ENCODE measurements at places on chromosomes 6 and 20. TPM values are rescaled to one million over a fixed set of nuclear protein-coding genes. Genes with fewer than 3 reads are reported as not detected.

Gene DHX16
- total RNA-seq = 31.4 TPM

Gene GPR31
- not detected for total RNA-seq

Gene PBOV1
- not detected for total RNA-seq

Gene SCAND1
- total RNA-seq = 204 TPM

Gene C6orf15
- not detected for total RNA-seq

Gene TMEM217
- total RNA-seq = 0.74 TPM

Gene FKBP1A
- 219 TPM for total RNA-seq

Gene ORC3
- total RNA-seq = 19.1 TPM

Gene TAGAP
- total RNA-seq = not detected

Gene CYP24A1
- 154 TPM for total RNA-seq

Gene WFDC5
- total RNA-seq = not detected

Gene ELOVL5
- total RNA-seq = 13.0 TPM

Gene CBLN4
- not detected for total RNA-seq

Gene ID1
- total RNA-seq = 1,473 TPM

Gene HSPA1L
- 2.0 TPM for total RNA-seq

Gene TCP11
- 2.0 TPM for total RNA-seq

DNA sequence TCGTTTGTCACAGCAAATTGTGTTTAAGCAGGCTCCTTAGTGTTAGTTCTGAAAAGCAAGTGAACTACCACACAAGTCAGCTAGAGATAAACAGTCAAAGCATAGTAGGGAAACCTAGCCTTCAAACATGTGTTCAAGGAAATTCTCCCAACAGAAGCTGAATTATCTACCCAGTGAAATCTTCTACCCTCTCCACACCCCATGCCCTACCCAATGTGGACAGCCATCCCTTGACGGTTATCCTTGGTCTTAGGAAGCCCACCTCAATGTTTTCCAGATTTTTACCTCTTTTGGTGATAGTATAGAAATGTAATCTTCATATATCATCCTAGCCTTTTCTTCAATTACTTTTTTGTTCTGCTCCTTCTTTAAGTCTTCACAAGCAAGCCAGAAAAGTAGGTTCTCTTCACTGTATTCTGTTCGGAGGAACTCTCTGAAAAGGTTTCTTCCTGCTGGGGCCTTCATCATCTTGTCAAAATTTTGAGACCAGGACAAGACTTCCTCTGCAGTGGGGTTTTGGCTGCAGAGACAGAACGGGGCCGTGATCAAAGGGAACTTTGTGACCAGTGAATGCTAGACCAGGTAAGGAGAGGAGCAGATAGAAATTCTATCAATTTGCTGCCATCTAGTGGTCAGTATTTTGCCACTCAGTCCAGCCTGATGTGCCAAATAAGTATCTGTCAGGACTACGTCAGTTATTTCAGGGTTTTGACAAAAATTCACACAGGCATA lies 21.6 kb upstream of the MTRF1L start:
- peak; percentile 27 for DNase-seq

GRCh38 chr6:157877573-157878438 lies 54.8 kb downstream of the SNX9 start:
- no peak for DNase-seq

DNA sequence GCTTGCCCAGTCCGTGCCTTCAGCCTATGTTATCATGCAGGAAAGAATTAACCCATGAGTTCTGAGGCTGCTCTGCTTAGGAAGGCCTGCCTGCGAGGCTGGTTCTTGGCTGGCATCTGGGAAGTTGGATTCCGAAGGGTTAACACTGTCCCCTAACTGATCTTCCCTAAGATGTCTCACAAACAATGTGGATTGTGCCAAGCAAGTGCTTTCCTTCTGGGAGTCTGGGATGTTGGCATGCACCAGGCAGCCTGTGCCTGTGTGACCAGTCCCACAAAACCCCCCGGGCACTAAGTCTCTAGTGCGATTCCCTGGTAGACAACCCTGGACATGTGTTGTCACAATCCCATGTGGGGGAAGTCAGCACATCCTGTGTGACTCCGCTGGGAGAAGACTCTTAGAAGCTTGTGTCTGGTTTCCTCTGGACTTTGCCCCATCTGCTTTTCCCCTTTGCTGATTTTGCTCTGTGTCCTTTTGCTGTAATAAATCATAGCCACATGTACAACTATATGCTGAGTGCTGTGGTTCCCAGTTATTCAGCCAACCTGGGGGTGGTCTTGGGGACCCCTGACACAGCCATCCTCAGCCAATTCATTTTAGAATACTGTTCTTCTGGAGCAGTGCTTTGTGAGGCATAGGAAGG lies 83.8 kb downstream of the SLC22A23 start:
- DNase-seq = no peak

- peak; percentile 65 for DNase-seq
Measured at GRCh38 chr6:26536571-26537159, 1.5 kb upstream of the HMGN4 start.

DNA sequence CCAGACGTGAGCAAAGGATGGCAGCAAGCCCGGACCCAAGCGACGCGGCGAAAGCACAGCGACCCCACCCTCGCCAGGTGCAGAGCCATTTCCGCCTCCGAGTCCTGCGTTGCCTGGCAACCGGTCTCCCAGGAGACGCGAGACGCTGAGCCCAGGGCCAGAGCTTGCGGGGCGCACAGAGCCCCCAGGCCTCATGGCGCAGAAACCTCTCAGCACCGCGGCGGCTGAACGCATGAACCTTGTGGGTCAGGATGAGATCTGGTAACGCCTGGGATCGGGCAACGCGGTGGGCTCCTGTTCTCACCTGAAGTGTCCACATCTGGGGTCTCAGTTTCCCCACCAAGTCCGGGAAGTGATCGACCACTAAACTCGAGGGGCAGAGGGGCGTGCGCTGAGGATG lies 77.7 kb downstream of the ANKRD60 start:
- DNase-seq = no peak

DNA sequence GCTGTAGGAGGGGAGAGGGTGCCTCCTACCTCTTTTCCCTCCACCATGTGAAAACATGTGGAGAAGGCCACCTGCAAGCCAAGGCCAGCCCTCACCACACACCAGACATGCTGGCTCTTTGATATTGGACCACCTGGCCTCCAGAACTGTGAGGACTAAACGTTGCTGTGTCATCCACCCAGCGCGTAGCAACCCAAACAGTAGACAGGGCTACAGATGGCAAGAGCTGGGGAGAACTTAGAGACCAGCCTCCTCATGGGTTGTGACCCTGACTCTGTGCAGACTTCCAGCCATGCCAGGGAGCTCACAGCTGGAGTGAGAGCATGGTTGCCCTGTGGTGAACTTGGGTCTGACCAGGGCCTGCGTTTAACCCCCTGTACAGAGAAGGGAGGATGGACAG lies 195.9 kb upstream of the CST7 start:
- no peak for DNase-seq

GRCh38 chr6:4348462-4349112 lies 213.2 kb upstream of the ECI2 start:
- DNase-seq = no peak

GRCh38 chr6:108841377-108841855 lies 6.8 kb upstream of the ARMC2 start:
- no peak for DNase-seq

DNA sequence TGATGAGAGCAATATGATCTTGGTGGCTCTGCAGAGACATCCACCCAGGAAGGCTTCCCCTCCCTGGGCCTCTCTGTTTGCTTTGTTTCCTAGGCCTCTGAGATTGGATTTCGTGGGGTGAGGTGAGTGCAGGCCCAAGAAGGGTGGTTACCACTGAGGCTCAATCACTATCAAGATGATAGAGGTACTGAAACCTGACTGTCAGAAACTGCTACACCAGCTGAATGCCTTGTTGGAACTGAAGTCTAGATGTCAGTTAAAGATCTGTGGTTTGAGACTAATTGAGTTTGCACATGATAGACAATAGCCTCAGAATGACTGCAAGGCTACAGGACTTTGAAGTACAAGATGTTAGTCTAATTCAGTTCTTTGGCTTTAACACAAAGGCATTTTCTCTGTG lies 15.2 kb downstream of the VNN1 start:
- no peak for DNase-seq

- DNase-seq = no peak
Measured at GRCh38 chr6:10719296-10719963, 3.4 kb upstream of the TMEM14C start.

GRCh38 chr20:21840991-21841390 lies 135.5 kb downstream of the PAX1 start:
- no peak for DNase-seq

GRCh38 chr20:50721881-50722281 lies 9.5 kb upstream of the PARD6B start:
- DNase-seq = peak; percentile 71

- DNase-seq = no peak
Measured at GRCh38 chr6:142822383-142822782, 122.6 kb downstream of the HIVEP2 start.

DNA sequence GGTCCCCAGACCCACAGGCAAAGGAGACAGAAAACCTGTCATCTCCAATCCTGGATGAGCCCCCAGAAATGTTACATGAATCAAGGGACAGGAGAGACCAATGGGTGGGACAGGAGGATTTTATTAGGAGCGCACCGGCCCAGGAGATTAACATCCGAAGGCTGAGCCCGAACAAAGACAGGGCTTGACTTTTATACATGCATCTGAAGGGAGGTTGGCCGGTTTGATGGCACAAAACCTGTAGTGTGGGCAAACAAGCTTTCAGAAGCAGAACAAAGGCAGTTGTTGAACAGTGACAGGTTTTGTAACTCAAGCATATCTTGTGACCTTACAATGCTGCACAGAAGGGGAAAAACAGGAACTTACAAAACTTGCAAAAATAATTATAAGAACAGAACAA lies 83.9 kb upstream of the GPR6 start:
- no peak for DNase-seq

GRCh38 chr6:116662202-116662601 lies 6.4 kb downstream of the ZUP1 start:
- DNase-seq = no peak

GRCh38 chr6:98514073-98514720 lies 320.2 kb upstream of the POU3F2 start:
- no peak for DNase-seq

DNA sequence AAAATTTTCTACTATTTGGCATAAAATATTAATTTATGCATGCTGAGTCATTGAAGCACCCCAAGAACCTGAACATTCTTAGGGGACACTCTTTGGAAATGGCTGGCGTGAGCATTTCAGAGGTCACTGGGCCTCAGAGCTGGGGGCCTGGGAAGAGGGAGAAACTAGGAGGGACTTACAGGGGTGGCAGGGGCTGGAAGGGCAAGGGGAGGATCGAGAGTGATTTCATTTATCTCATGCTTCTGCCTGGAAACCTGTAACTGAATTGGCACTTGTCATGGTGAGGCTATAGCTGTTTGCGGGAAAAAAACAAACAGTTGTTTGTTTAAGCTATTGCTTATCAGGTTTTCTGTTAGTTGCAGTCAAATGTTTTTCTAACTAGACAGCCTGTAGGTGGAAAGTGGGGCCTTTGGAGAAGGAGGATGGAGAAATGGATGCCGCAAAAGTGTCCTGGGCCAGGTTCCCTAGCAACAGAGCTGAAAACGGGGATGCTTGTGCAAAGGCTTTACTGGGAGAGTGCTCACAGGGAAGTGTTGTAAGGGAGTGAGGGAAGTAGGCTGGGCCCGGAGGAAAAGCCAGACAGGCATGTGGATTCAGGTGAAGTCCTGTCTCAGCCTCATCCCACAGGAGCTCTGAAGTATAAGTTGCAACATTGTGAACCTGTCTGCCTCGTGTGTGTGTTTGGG lies 36.4 kb upstream of the KAT14 start:
- DNase-seq = no peak

- DNase-seq = no peak
Measured at GRCh38 chr20:23096986-23097520, 10.9 kb upstream of the CD93 start.

DNA sequence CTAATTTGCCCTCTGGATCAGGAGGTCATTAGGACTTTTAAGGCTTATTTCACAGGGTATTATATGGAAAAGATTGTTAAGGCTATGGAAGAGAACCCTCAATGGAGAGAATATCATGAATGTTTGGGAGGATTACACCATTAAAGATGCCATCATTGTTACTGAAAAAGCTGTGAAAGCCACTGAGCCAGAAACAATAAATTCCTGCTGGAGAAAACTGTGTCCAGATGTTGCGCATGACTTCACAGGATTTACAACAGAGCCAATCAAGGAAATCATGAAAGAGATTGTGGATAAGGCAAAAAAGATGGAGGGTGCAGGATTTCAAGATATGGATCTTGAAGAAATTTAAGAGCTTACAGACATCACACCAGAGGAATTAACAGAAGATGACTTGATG lies 798.3 kb upstream of the SLC35B3 start:
- DNase-seq = peak; percentile 64

- peak; percentile 51 for DNase-seq
Measured at GRCh38 chr6:12605888-12606345, 110.7 kb upstream of the PHACTR1 start.

DNA sequence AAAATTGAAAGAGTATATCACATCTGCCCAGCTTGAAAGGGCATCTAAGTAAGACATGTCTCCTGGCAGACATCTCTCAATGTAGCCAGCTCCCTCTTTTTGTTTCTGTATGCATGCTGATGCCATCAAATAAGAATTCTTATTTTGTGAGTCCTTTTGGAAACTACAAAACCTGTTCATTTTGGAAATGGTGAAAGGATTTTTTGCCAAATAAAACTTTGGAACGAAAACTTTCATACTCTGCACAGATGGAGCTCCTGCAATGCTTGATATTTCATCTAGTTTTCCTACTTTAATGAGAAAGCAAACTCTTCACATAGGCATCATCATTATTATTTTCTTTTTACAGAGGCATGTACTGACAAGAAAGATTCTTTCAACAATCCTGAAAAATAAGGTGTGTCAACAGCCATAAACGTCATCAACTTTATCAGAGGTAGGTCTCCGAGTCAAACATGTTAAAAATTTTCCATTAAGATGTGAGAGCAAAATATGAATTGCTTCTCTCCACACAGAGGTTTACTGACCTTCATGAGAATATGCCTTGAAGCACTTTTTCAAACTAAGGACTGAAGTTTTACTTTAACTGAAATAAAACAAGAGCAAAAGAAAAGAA lies 26.2 kb upstream of the CMTR1 start:
- no peak for DNase-seq

- peak; percentile 87 for DNase-seq
Measured at GRCh38 chr6:22113026-22113766, 183.6 kb downstream of the PRL start.

GRCh38 chr6:73248192-73248903 lies 14.6 kb downstream of the KHDC1 start:
- DNase-seq = no peak

DNA sequence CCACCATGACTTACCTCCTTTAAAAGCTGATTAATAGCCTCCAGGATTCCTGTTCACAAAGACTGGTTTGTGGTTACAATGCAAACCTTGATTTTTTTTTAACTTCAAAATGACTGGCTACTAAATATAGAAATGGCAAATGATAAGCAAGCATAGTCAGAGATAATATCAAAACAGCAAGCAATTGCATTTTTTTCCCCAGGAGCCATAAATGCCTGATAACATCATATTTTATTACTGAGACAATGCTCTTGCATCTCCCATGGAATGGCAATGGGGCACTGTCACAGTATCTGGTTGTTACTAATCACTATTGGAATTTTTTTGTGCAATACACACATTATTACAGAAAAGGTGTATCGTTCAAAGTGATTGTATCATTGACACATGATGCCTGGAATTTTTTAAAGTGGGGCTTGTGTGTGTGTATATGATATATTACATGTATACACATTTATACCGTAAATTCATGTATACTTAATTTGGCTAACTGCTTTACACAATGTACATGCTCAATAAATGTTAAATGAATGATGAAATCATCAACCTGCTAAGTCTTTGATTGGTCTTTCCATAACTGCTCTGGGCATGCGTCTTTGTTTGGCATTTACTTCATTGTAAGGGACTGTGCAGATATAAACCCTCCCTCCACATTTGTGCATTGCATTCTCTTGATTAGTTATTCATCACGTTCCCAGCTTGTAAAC lies 980 bp upstream of the SALL4 start:
- DNase-seq = no peak

Measured in Caki2 (cell line).